ENCODE measurements at places on chromosomes 12 and 14.

GRCh38 chr12:16863742-16864141 lies 257.8 kb upstream of the LMO3 start:
- DNase-seq = no peak

DNA sequence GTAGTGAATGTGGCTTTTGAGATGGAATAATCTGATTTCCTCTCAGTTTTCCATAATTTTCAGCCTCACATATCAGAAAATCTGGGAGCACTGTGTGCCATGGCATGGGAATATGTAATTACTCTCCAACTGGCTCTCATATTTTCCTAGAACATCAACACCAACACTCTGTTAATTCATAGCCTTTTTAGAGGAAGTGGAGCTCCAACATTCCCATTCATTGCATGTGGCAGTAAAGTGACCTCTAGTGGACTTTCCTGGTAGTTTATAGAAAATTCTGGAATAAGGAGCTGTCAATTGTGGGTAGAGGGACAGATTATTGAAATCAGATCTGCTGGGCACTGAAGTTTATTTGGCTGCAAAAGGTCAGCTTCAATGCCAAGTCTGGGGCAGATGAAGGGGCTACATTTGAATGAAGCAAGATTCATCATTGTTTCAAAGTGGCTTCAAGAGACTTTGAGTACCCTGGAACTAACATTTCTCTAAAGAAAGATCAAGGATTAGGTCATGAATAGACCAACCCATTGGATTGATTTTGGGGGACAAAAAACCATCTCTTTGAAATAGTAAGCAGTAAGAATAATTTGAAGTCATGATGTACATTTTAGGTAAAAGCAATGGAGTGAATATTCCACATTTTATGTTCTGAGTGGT lies 23.6 kb upstream of the USP44 start:
- DNase-seq = peak; percentile 9

- no peak for DNase-seq
Measured at GRCh38 chr12:26918321-26919215, 19.2 kb downstream of the INTS13 start.

- DNase-seq = no peak
Measured at GRCh38 chr14:49863487-49864281, 11.1 kb upstream of the NEMF start.

- DNase-seq = no peak
Measured at GRCh38 chr14:91732859-91733477, 1.1 kb upstream of the CATSPERB start.

GRCh38 chr14:35406506-35407305 lies 2.2 kb upstream of the NFKBIA start:
- DNase-seq = no peak

- no peak for DNase-seq
Measured at GRCh38 chr12:6832125-6832524, 3.9 kb downstream of the P3H3 start.

DNA sequence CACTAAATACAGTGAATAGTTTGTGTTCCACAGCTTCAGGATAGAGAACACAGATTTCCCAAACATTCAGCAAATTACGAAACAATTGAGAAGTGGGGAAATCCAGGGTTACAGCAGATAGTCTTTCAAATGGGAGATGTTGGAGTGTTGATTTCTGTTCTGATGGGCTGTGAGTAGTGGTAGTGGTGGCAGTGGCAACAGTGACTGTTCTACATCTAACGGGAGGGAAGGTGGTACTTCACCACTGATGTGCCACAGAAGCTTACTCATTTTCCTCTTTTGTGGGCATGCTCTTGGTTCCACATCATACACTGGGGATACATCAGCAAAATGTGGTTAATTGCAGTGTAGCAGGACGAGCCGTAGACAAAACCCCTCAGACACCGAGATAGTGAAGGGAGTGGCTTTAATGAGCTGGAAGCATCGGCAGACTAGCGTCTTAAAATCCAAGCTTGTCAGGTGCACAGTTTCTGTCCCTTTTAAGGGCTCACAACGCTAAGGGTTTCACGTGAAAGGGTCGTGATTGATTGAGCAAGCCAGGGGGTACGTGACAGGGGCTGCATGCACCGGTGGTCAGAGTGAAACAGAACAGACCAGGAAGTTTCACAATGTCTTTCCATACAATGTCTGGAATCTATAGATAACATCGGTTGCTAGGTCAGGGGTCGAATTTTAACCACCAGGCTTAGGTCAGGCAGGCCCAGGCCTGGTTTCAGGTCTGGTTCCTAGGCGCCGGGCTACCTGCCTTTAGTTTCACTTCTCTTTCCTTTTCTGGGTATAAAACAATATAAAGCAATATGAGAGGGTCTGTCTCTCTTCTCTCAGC lies 330.6 kb upstream of the FBXO33 start:
- no peak for DNase-seq

DNA sequence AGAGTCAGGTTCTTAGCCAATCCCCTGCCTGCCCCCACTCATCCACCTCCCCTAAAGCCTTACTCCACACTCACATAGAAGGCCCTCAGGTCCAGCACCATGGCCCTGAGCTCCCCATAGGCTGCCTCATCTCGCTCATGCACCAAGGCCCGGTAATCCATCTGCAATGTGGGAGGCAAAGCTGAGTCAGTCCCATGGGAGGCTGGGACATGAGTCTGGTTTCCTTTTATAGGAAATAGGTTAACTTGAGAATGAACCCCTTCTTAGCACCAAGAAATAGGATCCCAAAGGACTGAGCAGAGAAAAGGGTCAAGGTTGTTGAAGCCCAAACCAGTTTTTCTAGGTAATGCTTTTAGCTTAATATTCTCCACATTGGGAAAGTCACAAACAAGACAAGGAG lies 2.1 kb upstream of the EMC9 start:
- DNase-seq = no peak

DNA sequence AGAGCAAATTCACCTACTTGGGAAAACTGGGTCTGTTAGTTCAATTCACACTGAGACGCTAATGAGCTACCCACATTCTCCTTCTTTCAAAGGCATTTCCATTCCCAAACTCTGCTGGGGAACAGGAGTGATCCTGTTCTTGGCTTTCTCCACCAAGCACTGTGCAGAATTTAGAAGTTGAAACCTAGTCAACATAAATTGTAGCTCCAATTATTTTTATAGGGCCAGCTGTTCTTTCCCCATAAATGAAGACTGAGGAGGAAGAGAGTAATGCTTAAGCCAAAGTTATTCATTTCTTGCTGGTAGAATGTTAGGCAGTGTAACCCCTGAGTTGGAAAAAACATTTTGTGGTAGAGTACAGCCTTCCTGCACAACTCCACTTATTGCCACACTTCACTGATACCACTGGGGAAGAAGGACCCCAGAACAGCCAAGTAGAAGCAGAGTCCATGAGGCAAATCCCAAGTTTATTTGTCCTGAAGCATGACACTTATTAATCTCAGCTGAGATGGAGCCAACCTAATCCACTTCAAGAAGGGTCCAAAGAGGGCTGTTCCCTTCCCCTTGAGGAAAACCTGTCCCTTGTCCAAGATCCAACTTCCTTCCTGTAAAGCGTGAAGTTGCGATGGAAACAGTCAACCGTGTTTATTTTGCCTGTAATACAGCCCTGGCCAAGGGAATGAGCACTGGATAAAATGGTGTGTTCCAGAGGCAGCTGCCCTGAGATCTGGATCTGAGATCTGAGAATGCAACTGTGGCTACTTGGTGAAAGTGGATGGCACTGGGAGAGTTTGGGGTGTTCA lies 151.8 kb downstream of the TBX5 start:
- DNase-seq = no peak

DNA sequence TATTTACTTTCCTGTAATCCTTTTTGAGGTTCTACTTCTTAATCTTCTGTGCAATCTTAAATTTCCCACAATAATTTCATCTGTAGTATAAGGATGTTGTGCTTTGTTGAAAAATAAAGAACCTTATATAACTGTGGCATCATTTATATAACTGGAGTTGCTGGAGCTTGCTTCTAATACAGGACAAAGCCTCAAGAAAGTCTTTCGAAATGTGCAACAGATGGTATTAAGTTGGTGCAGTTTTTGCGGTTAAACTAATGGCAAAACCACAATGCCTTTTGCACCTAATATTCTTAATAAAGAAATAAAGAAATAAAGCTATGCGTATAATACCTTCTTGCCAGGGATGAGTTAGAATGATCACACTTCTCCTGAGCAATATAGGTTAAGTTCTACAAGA lies 180.0 kb downstream of the KITLG start:
- DNase-seq = no peak

- no peak for DNase-seq
Measured at GRCh38 chr12:52361553-52361952, 5.7 kb downstream of the KRT85 start.

Measured in Calu3 (cell line).